H1 (cell line): ENCODE measurements at places on chromosomes 7 and 10. TPM values are rescaled to one million over a fixed set of nuclear protein-coding genes. Genes with fewer than 3 reads are reported as not detected.

DNA sequence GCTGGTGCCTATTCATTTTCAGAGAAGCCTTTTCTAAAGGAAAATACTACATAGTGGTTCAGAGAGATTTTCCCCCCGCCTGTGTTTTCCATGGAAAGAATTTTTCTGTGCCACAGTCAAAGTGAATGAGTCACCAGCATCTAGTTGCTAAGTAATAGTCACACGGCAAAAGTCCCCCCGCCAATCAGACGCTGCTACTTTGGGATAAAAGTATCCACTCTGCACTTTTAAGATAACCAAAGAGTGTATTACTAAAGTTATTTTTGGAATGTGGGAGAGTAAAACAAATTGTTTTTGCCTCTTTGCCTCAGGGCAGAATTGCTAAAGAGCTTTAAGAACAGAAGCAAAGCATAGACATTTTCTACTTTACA, 23.5 kb downstream of the ABLIM1 start:
- DNase-seq: no peak

The ZC3HAV1L gene
- total RNA-seq: 7.0 and 7.1 TPM in 2 replicates

GRCh38 chr10:116109881-116110280, 163.1 kb downstream of the GFRA1 start:
- DNase-seq: no peak

GRCh38 chr7:94621120-94621519, 34.8 kb downstream of the SGCE start:
- DNase-seq: no peak

DNA sequence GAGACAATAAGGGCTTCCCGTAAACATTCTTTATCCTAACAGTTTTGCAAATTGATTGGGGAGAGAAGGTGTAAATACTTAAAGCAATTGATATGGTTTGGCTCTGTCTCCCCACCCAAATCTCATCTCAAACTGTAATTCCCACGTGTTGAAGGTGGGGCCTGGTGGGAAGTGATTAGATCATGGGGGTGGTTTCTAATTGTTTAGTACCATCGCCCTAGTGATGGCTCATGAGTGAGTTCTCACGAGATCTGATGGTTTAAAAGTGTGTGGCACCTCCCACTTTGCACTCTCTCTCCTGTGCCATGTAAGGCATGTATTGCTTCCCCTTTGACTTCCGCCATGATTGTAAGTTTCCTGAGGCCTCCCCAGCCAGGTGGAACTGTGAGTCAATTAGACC, 22.1 kb upstream of the CAPZA2 start:
- DNase-seq: no peak
